ENCODE measurements at places on chromosomes 11 and 22. TPM values are rescaled to one million over a fixed set of nuclear protein-coding genes. Genes with fewer than 3 reads are reported as not detected.

The CD248 gene
- polyA plus RNA-seq: not detected

The SLCO2B1 gene
- polyA plus RNA-seq: not detected

The TRIM6 gene
- not detected for polyA plus RNA-seq

The TRPM5 gene
- not detected for polyA plus RNA-seq

The ZFTA gene
- 82.5 TPM for polyA plus RNA-seq

Measured in neural cell (in vitro differentiated cells).